NCI-H82 (cell line): ENCODE measurements at places on chromosomes 4 and X.

DNA sequence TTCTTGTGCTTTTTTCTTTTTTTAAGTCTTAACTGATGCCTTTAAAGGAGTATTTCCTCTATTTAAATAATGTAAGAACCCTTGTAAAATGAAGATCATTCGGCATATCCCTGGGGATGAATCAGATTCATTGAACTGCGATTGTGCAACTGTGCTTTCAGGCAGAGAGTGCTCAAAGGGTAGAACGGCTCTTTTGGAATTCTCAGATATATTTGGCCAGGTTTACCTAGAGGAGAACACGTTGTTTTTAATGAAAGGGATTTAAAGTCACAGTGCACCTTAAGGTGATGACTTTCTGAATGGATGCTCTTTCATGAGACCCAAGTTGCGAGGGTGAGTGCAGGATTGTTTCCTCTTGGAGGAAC lies 51.6 kb upstream of the ELOVL6 start:
- DNase-seq: no peak

- no peak for DNase-seq
Observed at GRCh38 chr4:4685810-4686795, 144.3 kb upstream of the STX18 start.

DNA sequence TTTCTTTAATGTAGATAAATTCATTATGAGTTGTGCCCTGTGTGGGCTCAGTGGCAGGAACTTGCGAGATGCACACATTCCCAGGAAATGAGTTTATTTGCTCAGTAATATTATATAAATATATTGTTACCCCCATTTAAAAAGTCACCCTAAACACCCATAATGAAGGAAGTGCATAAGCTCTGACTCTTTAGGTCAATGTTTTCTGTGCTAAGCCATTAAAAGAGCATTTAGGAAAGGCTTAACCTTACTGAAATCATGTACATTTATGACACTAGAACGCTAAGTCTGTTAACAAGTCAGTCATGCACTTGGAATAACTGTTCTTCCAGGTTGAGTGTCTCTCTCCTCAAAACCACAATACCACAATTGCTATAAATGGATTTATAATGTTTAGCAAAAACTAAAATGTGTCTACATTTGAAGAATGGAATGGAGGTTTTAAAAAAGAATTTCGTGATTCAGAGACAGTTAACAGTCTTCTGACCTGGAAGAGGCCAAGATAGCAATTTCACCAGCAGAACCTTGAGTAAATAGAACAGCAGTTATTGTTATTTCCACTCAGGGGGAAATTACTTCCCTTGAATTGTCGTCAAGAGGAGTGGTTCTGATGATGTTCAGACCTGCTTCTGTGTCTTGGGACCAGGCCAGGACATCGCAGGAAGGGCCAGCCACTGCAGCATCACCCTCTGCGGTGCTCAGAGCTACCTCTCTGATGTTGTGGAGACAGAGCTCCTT lies 91.1 kb upstream of the VEGFC start:
- no peak for DNase-seq

GRCh38 chr4:47135210-47135609 lies 103.8 kb downstream of the GABRB1 start:
- peak; percentile 4 for DNase-seq

GRCh38 chrX:88072339-88073030 lies 554.9 kb downstream of the KLHL4 start:
- no peak for DNase-seq

DNA sequence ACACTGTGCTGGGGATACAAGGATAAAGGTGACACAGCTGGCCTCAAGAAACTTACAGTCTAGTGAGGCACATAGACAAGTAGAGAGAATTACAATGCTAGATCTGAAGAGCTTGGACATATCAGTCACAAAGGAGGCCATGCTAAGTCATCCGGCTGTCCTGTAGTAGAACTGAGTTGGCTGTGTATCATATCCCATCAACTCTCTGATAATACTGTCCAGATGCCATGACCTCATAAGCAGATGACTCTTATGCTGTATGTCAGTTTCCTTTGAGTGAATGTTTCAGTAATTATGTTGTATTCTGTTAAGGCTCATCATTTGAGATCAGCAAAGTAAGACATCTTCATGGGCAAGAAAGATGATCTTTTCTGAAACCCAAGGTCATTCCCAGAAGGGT lies 442.9 kb downstream of the MID1IP1 start:
- no peak for DNase-seq

DNA sequence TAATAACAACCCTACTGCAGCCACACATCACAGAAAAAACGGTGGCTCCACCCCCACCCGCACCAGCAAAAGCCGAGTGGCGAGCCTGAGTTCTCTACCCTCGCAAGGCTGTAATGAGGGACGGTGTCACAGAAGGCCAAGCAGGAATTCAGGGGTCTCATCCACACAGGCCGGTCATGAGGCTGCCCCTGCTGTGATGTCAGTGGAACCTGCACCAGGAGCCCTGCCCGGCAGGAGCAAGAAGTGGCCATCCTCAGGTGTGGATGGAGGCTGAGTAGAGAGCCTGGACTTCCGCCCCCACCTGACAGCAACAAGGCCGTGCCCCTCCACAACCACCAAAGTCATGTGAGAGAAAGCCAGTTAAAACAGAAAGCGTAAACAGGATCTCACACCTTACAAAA lies 20.6 kb downstream of the LYAR start:
- DNase-seq: no peak

DNA sequence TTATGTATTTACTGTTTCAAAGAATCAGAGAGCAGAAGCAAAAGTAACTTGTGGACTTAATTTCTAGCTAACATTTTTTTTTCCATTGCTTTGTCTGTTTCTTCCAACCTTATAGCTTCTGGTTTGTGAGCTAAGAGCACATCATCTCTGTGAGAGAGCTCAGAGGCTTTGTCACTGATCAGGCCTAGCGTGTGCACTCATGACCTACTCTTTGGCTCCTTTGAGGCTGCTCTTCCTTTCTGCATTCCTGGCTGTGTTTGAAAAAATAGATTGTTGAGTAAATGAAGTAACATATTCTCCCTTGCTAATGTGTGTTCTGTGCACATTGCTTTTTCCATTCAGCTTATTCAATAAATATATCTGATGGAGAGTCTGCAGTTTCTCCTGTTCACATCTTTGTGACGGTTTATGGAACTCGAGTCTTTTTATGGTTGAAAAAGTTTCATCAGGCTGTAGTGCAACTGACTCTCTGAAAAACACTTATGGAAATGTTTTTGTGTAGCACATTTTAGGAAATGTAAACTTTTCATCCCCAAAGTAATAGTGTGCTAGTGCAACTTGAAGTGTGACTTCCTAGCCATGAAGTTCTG lies 133.0 kb downstream of the RAPGEF2 start:
- DNase-seq: no peak

GRCh38 chr4:20640989-20641388 lies 59.3 kb upstream of the PACRGL start:
- DNase-seq: no peak

- peak; percentile 32 for DNase-seq
Observed at GRCh38 chr4:89836031-89836745, 773 bp downstream of the SNCA start.

GRCh38 chrX:153627675-153628111 lies 19.3 kb upstream of the DUSP9 start:
- DNase-seq: no peak

GRCh38 chrX:57422289-57422688 lies 135.8 kb downstream of the FAAH2 start:
- no peak for DNase-seq

DNA sequence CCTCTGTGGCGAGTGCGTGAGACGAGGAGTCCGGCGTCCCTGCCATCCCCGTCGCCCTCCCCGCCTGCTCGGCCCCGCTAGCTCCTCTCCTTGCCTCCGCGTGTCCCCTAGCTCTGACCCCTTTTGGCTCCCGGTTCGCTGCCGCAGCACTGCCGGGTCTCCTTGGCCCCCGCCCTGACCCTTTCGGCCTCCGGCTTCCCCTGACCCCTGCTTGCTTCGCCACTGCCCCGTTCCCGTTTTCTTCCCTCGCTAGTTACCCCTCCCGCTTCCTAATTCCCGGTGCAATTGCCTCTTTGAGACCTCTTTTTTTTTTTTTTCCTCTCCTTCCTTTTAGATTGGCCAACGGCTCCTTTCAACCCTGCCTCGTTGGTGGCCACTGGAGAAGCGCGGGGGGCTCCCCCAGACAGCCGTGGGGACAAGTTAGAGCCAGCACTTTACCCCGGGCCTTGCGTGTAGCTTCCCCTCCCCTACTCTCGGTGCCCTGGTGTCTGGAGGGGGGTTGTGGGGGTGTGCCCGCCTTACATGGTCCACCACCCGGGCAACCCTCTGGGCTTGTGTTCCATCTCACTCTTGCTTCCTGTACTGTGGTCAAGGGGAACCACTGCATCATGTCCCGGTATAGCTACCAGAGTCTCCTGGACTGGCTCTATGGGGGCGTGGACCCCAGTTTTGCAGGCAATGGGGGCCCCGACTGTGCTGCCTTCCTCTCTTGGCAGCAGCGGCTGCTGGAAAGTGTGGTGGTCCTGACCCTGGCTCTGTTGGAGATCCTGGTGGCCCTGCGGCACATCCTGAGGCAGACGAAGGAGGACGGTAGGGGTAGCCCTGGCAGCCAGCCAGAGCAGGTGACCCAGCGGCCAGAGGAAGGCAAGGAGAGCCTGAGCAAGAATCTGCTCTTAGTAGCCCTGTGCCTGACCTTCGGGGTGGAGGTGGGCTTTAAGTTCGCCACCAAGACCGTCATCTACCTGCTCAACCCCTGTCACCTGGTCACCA lies 548 bp downstream of the TMEM164 start:
- peak; percentile 29 for DNase-seq

- peak; percentile 28 for DNase-seq
Observed at GRCh38 chr4:38667085-38667893, 3.3 kb downstream of the KLF3 start.

- no peak for DNase-seq
Observed at GRCh38 chr4:176885224-176885623, 92.5 kb upstream of the VEGFC start.

DNA sequence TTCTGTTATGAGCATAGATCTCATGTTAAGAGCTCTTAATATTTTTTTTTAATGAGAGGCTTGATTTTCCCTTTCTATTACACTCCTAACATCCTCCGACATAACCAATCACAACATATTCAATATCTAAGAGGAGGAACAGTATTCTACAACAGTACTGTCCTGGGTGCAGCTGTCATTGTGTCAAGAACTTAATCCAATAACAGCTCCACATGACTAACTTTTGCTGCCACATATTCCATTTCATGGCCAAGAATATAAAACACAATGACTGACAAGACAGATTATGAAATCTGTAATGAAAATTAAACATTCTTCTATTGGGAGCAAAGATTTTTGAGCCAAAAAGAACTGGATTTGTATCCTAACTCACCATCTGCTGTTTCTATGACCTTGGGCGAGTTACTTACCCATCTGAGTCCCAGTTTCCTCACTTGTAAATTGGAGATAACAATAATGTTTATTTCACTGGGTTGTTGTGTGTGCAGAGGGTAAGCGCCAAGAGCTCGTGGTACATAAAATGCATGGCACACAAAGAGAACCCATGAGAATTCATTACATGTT lies 405.6 kb downstream of the SPRY1 start:
- no peak for DNase-seq

DNA sequence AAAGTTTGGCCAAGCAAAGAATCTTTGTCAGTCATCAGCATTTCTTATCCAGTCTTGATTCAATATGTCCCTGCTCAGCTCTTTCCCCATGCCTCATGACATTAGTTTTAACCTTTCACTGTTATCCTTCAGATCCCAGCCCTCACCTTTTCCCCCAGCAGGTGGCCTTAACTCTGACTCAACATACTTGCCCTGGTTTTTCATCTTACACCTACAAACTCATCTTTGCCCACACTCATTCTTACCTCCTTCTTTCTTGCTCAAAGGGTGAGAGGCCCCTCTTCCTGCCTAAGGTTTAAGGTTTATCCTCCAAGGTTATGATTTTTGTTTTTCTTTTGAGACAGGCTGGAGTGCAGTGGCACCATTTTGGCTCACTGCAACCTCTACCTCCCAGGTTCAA lies 10.6 kb upstream of the ANXA5 start:
- DNase-seq: no peak

- no peak for DNase-seq
Observed at GRCh38 chrX:17547658-17548057, 172.7 kb downstream of the NHS start.

- DNase-seq: no peak
Observed at GRCh38 chr4:125801373-125801772, 486.6 kb downstream of the FAT4 start.

DNA sequence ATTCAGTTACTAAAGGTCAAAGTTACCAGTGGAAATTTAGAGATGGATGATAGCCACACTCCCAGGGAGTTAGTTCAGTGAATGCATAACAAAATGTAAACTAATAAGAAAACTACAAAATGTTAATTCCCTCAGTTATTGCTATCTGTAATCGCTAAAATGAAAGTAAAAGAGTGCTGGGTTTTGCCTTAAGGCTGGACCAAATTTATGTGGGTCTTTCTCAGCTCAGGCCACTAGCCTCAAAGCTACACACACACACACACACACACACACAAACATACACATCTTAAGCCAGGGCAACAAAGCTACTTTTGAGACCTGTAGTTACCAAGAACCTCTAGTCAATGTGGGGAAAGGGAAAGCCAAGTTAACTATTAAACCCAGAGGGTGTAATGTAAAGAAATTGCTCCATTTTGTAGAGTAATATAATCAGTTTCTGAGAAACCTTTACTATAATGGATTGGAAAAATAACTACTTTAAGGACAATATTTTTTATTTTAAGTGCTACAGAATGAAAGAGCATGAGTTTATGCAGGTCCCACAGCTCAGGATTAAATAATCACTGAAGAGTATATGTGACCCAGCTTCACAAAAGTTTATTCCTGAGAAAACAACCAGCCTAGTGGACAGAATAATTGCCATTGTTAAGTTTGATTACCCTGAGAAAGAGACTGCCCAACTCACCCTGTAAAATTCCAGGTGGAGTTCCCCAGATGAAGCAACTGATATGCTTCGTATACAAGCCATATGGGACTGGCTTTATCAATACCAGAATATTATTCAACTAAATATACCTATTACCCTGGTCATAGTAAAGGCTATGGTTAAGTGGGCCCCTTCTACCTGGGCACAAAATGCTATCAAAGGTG lies 8.9 kb upstream of the UGT2A3 start:
- DNase-seq: no peak

- DNase-seq: no peak
Observed at GRCh38 chrX:130637591-130637990, 235.8 kb downstream of the RBMX2 start.

- no peak for DNase-seq
Observed at GRCh38 chrX:147675819-147676218, 235.9 kb upstream of the FMR1 start.

DNA sequence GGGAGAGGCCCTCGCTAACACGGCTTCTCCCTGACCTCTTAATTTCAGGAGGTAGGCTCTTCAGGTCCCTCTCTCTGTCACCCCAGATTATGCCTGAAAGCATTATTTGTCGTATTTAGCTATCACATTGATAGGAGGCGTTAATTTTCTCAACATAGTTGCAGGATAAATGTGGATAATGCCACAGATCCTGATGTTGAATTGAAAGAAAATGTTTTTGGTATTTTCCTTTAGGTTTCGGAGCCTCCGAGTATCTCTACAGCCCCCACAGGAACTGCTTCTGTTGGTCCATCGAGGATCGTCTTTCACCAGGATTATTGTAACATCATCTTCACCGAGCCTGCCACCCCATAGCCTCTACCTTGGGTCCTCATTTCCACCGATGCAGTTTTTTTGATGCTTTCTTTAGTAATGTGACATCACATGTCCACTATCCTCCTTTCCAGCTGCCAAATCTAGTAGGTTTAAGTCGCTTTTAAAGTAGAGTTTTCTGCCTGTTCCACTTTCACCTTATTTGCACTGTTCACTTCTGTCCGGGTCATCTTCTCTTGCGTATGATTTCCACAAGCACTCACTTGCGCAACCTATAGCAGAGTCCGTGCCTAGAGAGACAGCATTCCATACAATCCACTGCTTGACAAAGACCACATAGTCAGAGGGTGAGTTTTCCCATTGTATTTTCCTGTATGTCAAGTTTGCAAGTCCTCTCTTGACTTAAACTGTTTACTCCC lies 665 bp downstream of the TIGD2 start:
- peak; percentile 19 for DNase-seq
